ENCODE measurements at places on chromosomes 5 and 9. TPM values are rescaled to one million over a fixed set of nuclear protein-coding genes. Genes with fewer than 3 reads are reported as not detected.
A peak's percentile ranks its signal among the peaks of the same experiment; 100 is the strongest.

- H3K27me3 ChIP-seq: peaks cover 10% of the 10 kb centered on the region
- H3K4me1 ChIP-seq: peaks cover 15% of the 10 kb centered on the region
- H3K36me3 ChIP-seq: no peaks in the 10 kb centered on the region
- no peak for DNase-seq
- H3K4me3 ChIP-seq: no peak overlapping the region
These were observed 39.1 kb upstream of the NOTCH1 start for GRCh38 chr9:136584934-136585333.

DNA sequence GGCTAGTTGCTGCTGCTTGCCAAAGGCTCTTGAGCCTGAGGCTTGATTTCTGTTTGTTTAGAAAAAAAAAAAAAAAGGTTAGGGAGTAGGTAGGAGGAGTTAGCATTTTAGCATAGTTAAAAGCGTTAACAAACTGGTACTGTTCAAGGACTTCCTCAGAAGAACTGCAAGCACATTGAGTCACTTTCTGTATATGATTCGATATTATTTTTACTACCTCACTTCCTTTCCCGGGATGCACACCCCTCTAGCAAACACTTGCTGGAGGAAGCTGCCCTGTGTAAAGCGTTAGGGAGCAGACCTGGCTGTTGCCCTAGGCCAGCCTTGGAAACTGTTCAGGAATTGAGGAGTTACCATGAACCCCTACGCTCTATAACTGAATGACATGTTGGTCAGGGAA is 15.7 kb upstream of the CEP120 start:
- H3K4me1 ChIP-seq: peaks cover 4% of the 10 kb centered on the region
- H3K27me3 ChIP-seq: no peaks in the 10 kb centered on the region
- H3K36me3 ChIP-seq: no peaks in the 10 kb centered on the region

GRCh38 chr5:146193285-146193684 is 10.1 kb upstream of the RBM27 start:
- H3K36me3 ChIP-seq: no peaks in the 10 kb centered on the region
- peaks cover 22% of the 10 kb centered on the region for H3K27me3 ChIP-seq
- H3K4me1 ChIP-seq: no peaks in the 10 kb centered on the region
- H3K27ac ChIP-seq: no peak overlapping the region
- no peak overlapping the region for H3K4me3 ChIP-seq
- DNase-seq: no peak

GRCh38 chr5:151118913-151119575 is 38.2 kb upstream of the TNIP1 start:
- no peak for DNase-seq
- no peaks in the 10 kb centered on the region for H3K27me3 ChIP-seq
- H3K27ac ChIP-seq: peak overlapping the region; percentile 35
- no peak overlapping the region for H3K4me3 ChIP-seq
- peaks cover 30% of the 10 kb centered on the region for H3K4me1 ChIP-seq
- H3K36me3 ChIP-seq: peaks cover 83% of the 10 kb centered on the region

- H3K4me1 ChIP-seq: no peaks in the 10 kb centered on the region
- no peaks in the 10 kb centered on the region for H3K27me3 ChIP-seq
- H3K36me3 ChIP-seq: no peaks in the 10 kb centered on the region
- H3K4me3 ChIP-seq: no peak overlapping the region
- no peak overlapping the region for H3K27ac ChIP-seq
These were observed 273.3 kb downstream of the BNC2 start for GRCh38 chr9:16597136-16597535.

DNA sequence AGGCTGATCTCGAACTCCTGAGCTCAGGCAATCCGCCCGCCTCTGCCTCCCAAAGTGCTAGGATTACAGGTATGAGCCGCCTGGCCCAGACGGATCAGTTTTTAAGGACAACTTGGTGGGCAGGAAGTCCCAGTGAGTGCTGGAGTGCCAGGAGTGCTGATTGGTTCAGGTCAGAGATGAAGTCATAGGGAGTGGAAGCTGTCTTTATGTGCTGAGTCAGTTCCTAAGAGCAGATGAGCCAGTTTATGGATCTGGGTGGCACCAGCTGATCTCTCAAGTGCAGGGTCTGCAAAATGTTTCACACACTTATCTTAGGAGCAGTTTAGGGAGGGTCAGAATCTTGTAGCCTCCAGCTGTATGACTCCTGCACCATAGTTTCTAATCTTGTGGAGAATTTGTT is 292.1 kb upstream of the ELAVL2 start:
- H3K4me3 ChIP-seq: no peak overlapping the region
- no peak for DNase-seq
- H3K4me1 ChIP-seq: no peaks in the 10 kb centered on the region
- H3K27me3 ChIP-seq: no peaks in the 10 kb centered on the region
- H3K27ac ChIP-seq: no peak overlapping the region
- H3K36me3 ChIP-seq: no peaks in the 10 kb centered on the region

GRCh38 chr5:141845371-141845851 is 32.8 kb downstream of the PCDH1 start:
- H3K36me3 ChIP-seq: no peaks in the 10 kb centered on the region
- DNase-seq: no peak
- peaks cover 34% of the 10 kb centered on the region for H3K27me3 ChIP-seq
- no peak overlapping the region for H3K4me3 ChIP-seq

- H3K27me3 ChIP-seq: no peaks in the 10 kb centered on the region
- no peaks in the 10 kb centered on the region for H3K36me3 ChIP-seq
- no peaks in the 10 kb centered on the region for H3K4me1 ChIP-seq
- H3K27ac ChIP-seq: no peak overlapping the region
- DNase-seq: no peak
These were observed 575.2 kb downstream of the CCDC171 start for GRCh38 chr9:16128003-16128402.

- no peaks in the 10 kb centered on the region for H3K4me1 ChIP-seq
- H3K27me3 ChIP-seq: no peaks in the 10 kb centered on the region
- no peaks in the 10 kb centered on the region for H3K36me3 ChIP-seq
- no peak overlapping the region for H3K27ac ChIP-seq
These were observed 848.8 kb downstream of the MAT2B start for GRCh38 chr5:164354139-164354751.

GRCh38 chr5:149594206-149594895 is 13.1 kb downstream of the ARHGEF37 start:
- H3K36me3 ChIP-seq: no peaks in the 10 kb centered on the region
- H3K27ac ChIP-seq: no peak overlapping the region
- DNase-seq: no peak
- no peak overlapping the region for H3K4me3 ChIP-seq
- H3K4me1 ChIP-seq: peaks cover 27% of the 10 kb centered on the region

GRCh38 chr9:104984948-104985347 is 57.0 kb upstream of the ABCA1 start:
- H3K36me3 ChIP-seq: no peaks in the 10 kb centered on the region
- no peak overlapping the region for H3K27ac ChIP-seq
- H3K27me3 ChIP-seq: peaks cover 2% of the 10 kb centered on the region
- no peak for DNase-seq
- H3K4me1 ChIP-seq: peaks cover 4% of the 10 kb centered on the region

- peaks cover 31% of the 10 kb centered on the region for H3K36me3 ChIP-seq
- no peak for DNase-seq
- H3K4me1 ChIP-seq: peaks cover 19% of the 10 kb centered on the region
- peak overlapping the region; percentile 93 for H3K4me3 ChIP-seq
- H3K27ac ChIP-seq: peak overlapping the region; percentile 97
These were observed 1.7 kb upstream of the ARRDC3 start for GRCh38 chr5:91384671-91385430.

- no peak overlapping the region for H3K4me3 ChIP-seq
- no peaks in the 10 kb centered on the region for H3K27me3 ChIP-seq
- no peak overlapping the region for H3K27ac ChIP-seq
- no peaks in the 10 kb centered on the region for H3K36me3 ChIP-seq
- no peaks in the 10 kb centered on the region for H3K4me1 ChIP-seq
These were observed 226.0 kb downstream of the GAS1 start for GRCh38 chr9:86721226-86721781.

DNA sequence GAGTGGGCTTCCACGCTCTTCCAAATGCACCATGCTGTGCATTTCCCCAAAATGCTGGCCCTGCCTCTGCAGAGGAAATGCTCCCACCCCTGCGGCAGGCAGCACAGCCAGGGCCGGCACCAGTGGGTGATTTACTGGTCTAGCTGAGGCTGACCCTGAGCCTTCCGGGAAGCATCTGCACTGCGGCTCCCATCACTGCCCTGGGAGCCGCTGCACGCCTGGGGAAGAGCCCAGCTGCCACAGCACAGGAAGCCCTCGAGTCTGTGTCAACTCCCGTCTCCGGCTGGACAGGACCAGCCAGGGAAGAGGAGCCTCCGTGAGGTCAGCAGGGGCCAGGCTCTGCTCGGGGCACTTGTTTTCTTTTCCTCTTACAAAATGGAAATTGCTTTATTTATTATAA is 25.1 kb upstream of the EEIG1 start:
- H3K4me1 ChIP-seq: peaks cover 62% of the 10 kb centered on the region
- no peaks in the 10 kb centered on the region for H3K36me3 ChIP-seq
- DNase-seq: no peak
- H3K4me3 ChIP-seq: no peak overlapping the region

DNA sequence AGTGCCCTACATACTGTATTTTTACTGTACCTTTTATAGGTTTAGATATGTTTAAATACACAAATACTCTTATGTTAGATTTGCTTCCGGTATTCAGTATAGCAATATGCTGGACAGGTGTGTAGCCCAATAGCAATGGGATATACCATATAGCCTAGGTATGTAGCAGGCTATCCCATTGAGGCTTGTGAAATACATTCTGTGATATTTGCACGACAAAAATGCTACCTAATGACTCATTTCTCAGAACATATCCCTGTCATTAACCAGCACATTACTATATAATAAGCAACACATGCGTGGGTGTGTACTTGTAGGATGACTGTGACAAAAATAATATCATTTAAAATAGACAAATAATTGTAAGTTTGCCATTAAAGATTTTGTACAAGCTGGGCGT is 208.8 kb downstream of the MRPS30 start:
- no peak overlapping the region for H3K27ac ChIP-seq
- no peaks in the 10 kb centered on the region for H3K4me1 ChIP-seq
- H3K27me3 ChIP-seq: no peaks in the 10 kb centered on the region
- H3K36me3 ChIP-seq: no peaks in the 10 kb centered on the region
- no peak for DNase-seq

- no peaks in the 10 kb centered on the region for H3K36me3 ChIP-seq
- no peaks in the 10 kb centered on the region for H3K27me3 ChIP-seq
- H3K4me1 ChIP-seq: no peaks in the 10 kb centered on the region
These were observed 123.7 kb downstream of the EDIL3 start for GRCh38 chr5:84260939-84261338.

DNA sequence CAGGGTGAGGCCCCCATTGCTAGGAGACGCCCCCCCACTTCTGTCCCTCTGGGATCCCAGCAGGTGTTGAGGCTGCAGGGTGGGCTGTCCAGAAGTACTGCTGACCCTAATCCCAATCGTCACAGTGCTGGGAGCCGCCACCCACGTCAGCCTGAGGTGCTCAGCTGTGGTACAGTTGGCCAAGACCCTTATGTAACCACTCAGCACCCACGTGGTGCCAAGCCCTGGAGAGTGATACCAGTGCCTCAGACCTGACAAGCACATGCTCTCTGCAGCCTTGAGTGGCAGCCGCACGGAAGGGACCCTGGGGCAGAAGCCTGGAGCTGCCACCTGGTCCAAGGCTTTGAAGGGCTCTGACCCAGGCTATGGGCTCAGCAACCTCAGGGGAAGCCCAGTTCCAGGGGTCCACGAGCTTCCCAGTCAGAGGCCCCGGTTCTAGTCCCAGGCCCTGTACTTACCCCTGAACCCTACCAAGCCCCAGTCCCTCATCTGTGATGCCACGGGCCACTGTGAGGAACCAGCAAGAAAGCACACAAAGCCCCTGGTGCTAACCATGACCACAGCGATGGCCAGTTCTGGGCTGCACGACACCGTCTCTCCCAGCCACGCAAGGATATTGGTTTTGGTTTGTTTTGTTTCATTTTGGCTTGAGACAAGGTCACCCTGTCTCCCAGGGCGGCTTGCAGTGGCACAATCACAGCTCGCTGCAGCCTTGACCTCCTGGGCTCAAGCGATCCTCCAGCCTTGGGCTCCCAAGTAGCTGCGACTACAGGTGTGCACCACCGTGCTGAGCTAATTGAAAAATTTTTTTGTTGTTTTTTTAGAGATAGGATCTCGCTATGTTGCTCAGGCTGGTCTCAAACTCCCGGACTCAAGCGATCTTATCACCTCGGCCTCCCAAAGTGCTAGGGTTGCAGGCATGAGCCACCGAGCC is 50.7 kb downstream of the DBH start:
- no peak overlapping the region for H3K4me3 ChIP-seq
- no peak for DNase-seq
- H3K36me3 ChIP-seq: no peaks in the 10 kb centered on the region
- H3K4me1 ChIP-seq: peaks cover 7% of the 10 kb centered on the region

AK8 gene
- 0.93 TPM for total RNA-seq

C9 gene
- total RNA-seq: not detected

DMRTA1 gene
- not detected for total RNA-seq

SPINK7 gene
- total RNA-seq: not detected

TRIM7 gene
- 0.32 TPM for total RNA-seq

FAM163B gene
- not detected for total RNA-seq

SEMA5A gene
- total RNA-seq: not detected

GEMIN5 gene
- 23.2 TPM for total RNA-seq

PHF19 gene
- 50.2 TPM for total RNA-seq

All from activated B cell treated with CpG ODN at 0.5 μM for 24 hours (primary cell).